ENCODE measurements at places on chromosomes 7 and 10.
A peak's percentile ranks its signal among the peaks of the same experiment; 100 is the strongest.

- no peak for DNase-seq
Observed at GRCh38 chr7:78377532-78377931, 579.0 kb downstream of the PHTF2 start.

DNA sequence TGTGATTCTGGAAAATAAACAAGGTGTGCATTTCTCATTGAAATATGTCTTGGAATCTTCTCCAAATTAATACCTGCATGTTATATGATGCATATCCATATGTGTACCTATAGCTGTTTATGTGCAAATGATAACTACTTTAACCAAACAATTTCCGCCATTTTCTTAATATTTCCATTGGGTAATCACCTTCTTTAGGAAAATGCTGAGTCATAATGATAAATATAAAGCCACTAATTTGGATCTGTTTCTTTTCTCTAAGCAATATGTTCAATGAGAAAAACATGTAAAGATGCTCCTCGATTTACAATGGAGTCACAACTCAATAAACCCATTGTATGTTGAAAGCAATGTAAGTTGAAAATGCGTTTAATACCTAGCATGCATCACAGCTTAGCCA lies 574.4 kb downstream of the CNTNAP2 start:
- DNase-seq = no peak

GRCh38 chr10:110967009-110967630 lies 47.7 kb downstream of the SHOC2 start:
- no peak for DNase-seq

- no peak for DNase-seq
Observed at GRCh38 chr10:72759584-72759983, 67.6 kb downstream of the MCU start.

DNA sequence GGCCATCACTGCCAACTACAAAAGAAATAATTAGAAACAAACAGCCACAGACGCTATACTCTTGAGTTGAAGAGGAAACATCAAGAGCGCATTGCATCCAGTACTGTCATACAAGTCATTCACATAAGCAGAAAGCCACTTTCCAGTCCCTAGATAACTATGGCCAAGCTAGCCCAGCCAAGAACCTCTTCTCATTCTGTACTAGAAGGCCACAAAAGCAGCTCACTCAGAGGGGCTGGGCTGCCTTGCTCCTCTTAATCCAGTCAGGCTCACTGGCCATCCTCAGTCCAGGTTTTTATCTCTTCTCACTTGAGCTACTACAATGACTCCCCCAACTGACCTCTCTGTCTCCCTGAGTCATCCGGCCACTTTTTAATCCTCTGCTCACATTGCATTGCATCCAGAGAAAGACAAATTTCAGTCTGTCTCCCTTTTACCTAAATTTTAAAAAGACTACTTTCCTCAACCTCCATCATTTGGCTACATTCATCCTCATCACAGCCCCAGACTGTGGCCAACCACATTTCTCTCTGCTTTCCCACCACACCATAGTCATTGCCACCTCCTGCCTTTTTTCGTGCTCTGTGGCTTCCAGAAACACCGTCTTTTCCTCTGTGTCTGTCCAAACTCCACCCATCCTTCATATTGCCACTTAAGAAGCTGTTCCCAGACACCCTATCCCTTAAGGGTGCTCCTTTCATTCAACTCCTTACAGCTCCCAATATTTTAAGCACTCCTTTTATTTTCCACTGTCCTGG lies 25.0 kb downstream of the PPP1R3C start:
- no peak for DNase-seq

- DNase-seq = no peak
Observed at GRCh38 chr10:80468002-80468401, 13.9 kb downstream of the TSPAN14 start.

DNA sequence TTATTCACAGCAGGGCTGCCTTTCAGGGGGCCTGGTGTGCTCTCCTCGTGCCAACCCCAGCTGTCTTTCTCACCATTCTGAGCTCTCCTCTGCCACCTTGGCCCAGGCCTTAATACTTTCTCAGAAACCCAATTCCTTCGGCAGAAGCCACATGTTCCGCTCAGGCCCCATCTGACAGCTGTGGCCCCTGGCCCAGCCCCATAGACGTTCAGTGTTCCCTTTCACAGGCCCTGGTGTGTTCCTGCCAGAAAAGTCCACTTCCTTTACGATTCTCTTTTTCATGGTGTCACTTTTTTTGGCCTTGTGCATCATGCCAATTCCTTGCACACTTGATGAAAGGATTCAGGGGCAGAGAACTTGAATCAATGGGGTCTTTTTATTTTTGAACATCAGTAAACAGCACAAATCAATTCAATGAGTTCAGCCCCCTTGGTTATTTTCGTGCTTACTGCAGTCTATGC lies 15.9 kb upstream of the GPNMB start:
- no peak for DNase-seq

GRCh38 chr10:60797200-60797599 lies 18.9 kb downstream of the CDK1 start:
- DNase-seq = no peak

DNA sequence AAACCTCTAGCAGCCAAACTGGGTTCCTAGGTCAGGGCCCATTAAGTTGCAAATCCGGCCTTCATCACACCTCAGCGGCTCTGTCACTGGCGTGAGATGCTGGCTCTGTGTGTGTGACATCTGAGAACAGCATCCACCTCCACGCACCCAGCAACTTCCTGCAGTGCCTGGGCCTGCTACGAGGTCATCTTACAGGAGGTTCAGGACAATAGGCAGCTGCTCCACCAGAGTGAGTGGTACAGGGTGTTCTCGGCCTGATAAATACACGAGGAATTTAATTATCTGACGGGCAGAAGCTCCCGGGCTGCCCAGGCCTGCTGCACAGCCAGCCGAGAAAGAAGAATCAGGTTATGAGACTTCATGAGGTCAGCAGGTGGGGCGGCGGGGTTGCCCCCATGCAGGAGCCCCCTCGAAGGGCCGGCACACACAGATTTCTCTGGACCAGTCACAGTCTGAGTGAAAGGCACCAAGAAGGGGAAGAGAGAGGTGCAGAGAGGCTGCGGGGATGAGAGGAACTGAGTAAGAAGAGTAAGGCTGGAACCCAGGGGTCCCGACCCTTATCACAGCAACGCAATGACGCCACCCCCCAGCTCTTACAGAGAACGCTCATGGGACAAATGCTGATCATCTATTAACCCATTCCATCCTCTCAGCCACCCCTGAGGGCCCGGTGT lies 49.3 kb downstream of the CALML3 start:
- DNase-seq = no peak

GRCh38 chr7:80729591-80730320 lies 91.3 kb downstream of the CD36 start:
- no peak for DNase-seq

GRCh38 chr10:47348661-47349470 lies 703 bp downstream of the RBP3 start:
- no peak for DNase-seq

- DNase-seq = no peak
Observed at GRCh38 chr7:103855671-103856070, 133.8 kb downstream of the RELN start.

- DNase-seq = peak; percentile 29
Observed at GRCh38 chr10:78248651-78249464, 215.2 kb downstream of the RPS24 start.

DNA sequence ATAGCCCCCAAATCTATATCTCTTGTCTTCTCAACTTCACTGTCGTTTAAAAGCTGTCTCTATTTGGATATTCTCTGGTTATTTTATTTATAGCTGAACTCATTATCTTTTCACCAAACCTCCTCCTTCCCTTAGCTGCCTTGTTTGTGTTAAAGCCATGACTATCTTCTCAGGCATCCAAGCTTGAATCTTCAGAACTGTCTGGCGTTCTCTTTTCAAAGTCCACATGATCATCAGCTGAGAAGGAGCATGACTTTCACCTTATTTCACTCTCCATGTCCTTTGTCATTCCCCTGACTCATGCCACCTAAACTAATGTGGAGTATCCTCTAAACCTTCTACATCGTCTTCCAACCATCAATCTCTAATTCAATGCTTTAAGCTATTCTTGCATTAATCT lies 5.7 kb upstream of the GLCCI1 start:
- DNase-seq = no peak

Measured in hepatocyte (in vitro differentiated cells).